Stimulated activated CD8-positive, alpha-beta memory T cell treated with anti-CD3 and anti-CD28 coated beads, Interleukin-7, amount 100 ng/mL, for 24 hours (primary cell): ENCODE measurements at places on chromosomes 11 and 22.

DNA sequence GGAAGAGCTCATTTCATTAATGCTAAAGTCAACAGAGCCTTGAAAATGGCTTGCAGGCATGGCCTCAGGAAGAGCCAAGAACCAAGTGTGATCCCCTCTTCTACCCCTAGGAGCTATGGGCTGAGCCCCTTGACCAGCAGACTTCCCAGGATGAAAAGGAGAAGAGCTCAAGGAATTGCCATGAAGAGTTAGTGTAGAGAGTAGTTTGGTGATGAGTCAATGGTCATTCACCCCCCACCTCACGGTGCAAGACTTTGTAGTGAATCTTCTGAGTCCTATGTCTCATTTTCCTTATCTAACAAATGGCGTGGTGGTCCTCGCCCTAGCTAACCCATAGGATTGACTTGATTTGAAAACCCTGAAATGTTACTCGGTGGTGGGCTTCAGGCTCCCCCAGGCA lies 422.4 kb upstream of the CADM1 start:
- no peak for DNase-seq

DNA sequence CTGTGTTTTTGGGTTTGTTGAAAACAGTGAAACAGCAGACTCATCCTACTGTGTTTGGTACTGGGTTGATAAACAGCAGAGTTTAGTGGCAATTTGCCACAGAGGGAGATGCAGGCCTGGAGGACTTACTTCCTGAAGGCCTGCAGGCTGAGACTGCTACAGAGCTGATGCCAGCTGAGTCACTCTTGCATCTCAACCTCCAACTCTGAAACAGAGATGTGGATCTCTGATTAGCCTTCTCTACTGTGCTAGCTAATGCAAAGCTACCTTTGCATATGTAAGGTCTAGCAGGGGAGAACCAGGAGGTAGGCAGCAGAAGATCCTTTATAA lies 14.3 kb downstream of the ATP5MG start:
- no peak for DNase-seq

- DNase-seq: no peak
These were observed 47.2 kb upstream of the CD5 start for GRCh38 chr11:61054927-61055562.

- no peak for DNase-seq
These were observed 14.1 kb upstream of the SYT8 start for GRCh38 chr11:1820463-1821325.

GRCh38 chr11:44782478-44782877 lies 55.7 kb downstream of the TSPAN18 start:
- DNase-seq: no peak

DNA sequence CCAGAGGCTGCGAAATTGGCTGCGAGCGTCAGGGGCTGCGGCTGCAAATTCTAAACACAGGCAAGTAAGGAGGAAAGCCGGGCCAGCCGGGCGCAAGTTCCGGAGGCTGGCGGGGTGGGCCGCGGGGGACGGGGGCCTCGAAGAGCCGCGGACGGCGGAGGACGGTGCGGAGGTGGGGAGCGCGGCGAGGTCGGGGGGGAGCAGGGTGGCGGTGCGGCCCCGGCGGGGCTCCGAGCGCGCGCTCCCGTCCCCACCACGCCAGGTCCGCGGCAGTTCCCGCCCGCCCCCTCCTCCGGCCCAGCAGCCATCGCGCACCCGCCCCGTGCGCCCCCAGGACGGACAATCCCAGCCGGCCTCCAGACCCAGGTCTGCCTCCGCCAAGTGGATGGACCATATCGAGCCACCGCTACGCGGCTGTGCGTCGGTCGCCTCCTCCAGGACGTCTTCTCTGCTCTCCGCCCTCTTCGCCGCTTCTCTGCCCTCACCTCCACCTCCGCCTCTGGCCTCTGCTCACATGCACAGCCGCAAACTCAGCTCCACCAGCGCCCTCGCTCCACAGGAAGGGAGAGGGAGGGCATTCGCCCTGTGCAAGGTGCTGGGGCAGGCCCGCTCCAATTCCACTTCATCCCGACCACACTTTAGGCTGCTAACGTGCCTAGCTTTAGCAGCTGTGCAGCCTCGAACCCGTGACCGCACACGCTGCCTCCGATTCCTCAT lies 7.2 kb downstream of the ELFN2 start:
- DNase-seq: no peak

DNA sequence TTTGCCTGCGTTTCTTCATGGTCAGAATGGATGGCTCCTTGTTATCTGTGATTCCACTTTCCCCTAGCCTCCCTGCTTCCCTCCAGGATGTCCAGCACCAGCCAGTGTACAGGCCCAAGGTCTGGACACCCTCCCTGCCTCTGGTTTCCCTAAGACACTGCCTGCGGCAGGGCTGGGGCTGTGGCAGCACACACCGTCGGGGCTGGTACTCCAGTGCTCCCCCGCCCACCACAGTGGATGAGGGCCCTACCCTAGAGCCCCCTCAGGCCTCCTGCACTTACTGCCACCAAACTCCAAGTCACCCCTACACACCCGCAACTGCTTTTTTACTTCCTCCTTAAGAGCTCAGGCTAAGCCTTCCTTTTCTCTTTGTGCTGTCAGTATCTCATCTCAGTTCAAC lies 28.9 kb downstream of the ZNF214 start:
- no peak for DNase-seq

GRCh38 chr11:2203440-2204259 lies 32.0 kb upstream of the TH start:
- DNase-seq: no peak

- DNase-seq: no peak
These were observed 10.0 kb upstream of the MICAL2 start for GRCh38 chr11:12100429-12100828.

GRCh38 chr11:84817998-84818397 lies 809.1 kb downstream of the DLG2 start:
- DNase-seq: no peak

DNA sequence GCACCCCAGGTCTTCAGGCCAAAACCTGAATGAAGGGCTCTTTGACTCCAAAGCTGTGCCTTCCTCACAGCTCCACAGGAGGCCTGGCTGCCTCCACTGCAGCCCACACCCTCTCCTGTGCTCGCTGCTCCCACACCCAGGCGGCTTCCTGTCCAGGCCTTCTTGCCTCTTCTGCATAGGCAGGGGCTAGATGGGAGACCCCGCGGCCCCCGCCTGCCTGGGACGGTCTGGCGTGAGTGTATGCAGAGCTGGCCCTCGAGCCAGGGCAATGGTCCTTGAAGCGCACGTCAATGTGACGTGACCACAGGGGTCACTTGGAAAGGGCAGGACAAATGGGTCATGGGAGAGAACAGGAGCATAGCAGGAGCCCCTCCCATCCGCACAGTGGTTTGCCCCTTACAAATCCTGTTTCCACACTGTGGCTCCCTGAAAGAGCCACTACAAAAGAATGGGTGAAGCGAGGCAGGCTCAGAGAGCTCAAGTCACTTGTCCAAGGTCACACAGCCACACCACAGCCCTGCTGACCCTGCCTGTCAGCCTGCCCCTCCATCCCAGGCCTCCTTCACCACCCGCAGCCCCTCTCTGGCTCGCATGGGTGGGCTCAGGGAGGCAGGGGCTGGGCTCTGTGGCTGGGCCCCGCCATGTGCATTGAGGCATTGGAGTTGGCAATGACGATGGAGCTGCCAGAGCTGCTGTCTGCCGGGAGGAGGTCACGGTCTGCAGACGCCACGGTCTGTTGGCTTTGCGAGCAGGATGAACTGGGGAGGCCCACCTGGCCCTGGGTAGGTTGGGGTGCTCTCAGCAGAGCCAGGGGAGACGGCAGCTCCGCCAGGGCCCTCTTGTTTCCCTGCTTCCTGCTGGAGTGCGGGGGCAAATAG lies 71.2 kb upstream of the WNT11 start:
- DNase-seq: no peak

- no peak for DNase-seq
These were observed 6.5 kb downstream of the MMP1 start for GRCh38 chr11:102791271-102792036.

GRCh38 chr22:38706101-38706900 lies 557 bp downstream of the GTPBP1 start:
- DNase-seq: no peak

DNA sequence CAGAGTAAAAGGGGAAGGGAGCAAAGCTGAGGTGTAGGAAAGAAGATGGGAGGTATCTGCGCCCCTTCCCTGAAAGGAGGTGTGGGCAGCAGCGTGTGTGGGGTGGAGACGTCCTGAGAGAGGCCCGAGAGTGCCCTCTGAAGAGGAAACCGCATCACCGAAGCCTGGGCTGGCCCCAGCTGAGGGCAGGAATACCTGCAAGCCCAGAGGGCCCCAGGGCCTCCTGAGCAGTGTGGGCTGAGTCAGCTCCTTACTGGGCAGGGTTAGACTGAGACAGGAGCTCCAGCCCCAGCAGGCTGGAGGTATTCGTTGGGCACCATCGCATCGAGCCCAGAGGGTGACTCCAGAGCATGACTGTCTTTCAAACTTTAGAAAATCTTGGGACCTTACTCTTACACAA lies 534.0 kb upstream of the B3GAT1 start:
- DNase-seq: no peak

GRCh38 chr22:17264321-17265052 lies 45.3 kb upstream of the ADA2 start:
- no peak for DNase-seq
